ENCODE measurements at places on chromosomes 16 and 17. TPM values are rescaled to one million over a fixed set of nuclear protein-coding genes. Genes with fewer than 3 reads are reported as not detected.

PPM1E gene
- 15.5 TPM for total RNA-seq

ITGAL gene
- not detected for total RNA-seq

ANKRD40CL gene
- not detected for total RNA-seq

MILR1 gene
- not detected for total RNA-seq

MEFV gene
- total RNA-seq, result not detected

TEX19 gene
- total RNA-seq, result 0.23 TPM

GFAP gene
- total RNA-seq, result not detected

CALCOCO2 gene
- 35.4 TPM for total RNA-seq

NUPR1 gene
- total RNA-seq, result not detected

EFNB3 gene
- total RNA-seq, result 25.3 TPM

AIPL1 gene
- total RNA-seq, result not detected

MBTPS1 gene
- 53.8 TPM for total RNA-seq

KRT16 gene
- total RNA-seq, result not detected

DNA sequence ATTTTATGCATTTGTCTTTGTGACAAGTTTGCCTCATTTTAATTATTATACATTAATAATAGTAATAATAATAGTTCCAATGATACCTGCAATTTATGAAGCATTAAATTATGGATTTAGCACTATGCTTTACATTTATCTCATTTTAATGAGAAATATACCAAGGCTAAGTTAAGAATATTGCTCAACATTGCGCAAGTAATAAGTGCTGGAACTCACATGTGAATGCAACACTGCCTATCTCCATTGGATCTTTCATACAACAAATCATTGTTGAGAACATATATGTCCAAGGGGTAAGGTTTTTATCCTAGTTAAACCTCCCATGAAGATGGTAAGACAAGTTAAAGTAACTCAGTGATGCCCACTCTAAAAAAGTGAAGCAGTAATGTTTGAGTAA is 703.7 kb upstream of the SOX9 start:
- no peak for DNase-seq

GRCh38 chr17:51699303-51699702 is 439.0 kb downstream of the UTP18 start:
- DNase-seq, result no peak

DNA sequence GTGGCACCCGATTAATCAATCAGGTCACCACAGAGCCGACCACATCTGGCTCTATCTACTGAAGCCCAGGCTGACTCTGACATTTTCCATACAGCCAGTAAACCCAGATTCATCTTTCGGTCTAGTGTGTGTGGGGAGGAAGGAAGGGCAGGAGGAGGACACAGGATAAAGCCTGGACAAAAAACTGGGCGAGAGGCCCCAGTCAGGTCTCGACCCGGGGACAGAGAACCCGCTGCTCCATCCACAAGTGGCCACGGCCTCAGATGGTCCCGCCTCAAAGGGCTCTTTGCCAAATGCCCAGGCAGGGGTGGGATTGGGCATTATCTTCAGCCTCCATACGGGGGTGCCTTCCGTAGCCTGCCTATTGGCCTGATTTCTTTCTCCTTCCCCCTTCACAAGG is 7.8 kb downstream of the ABR start:
- no peak for DNase-seq

DNA sequence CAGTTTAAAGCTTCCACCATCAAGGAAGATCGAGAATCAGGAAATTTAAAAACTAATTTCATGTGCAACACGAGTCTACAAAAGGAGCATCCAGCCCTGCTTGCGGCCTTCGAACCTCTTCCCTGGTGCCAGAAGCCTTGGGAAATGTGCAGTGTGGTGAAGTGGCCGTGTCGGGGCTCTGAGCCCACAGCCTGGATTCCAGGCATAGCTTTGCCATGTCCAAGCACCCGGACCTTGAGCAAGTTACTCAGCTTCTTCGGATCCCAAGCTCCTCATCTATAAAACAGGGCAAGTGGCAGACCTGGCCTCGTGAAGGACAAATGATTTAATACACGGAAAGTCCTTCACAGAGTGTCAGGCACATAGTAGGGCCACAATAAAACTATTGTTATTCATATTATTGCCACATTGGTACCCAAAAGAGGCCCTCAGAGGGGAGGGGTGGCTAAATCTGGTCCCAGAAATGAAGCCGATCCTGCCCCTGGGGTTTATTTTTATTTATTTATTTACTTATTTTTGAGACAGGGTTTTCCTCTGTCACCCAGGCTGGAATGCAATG is 34.8 kb downstream of the COTL1 start:
- DNase-seq, result no peak

GRCh38 chr16:15966420-15966819 is 17.0 kb downstream of the ABCC1 start:
- no peak for DNase-seq

GRCh38 chr16:4913130-4913773 is 23.7 kb downstream of the PPL start:
- DNase-seq, result no peak

GRCh38 chr17:2084036-2084765 is 29.3 kb downstream of the HIC1 start:
- DNase-seq, result no peak

DNA sequence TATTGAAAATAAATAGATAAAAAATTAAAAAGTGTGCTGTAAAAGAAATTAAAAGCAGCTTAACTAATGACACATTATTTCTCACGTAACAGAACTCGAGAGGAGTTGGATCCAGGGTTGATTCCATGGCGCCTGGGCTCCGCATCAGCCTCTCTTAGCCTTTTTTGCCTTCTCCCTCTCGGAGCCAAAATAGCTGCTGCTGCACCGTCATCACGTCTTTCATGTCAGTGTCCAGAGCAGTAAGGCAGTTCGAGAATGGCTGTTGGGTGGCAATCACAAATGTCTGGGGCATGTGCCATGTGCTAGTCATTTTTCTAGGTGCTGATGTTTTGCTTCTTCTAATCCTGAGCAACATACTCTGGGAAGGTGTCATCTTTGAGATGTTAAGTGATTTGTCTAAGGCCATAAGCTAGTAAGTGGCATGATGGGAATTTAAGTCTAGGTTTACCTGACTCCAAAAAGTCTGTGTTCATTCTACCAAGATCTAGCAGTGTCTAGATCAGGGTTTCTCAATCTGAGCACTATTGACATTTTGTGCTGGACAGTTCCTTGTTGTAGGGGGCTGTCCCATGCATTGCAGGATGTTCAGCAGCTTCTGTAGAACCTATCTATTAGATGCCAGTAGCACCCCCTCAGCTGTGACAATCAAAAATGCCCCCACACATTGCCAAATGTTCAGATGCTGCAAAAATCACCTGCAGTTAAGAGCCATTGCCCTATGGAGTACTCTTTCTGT is 280.4 kb downstream of the HAPSTR1 start:
- no peak for DNase-seq

- DNase-seq, result no peak
Observed at GRCh38 chr17:50699410-50699809, 8.3 kb downstream of the ANKRD40 start.

GRCh38 chr16:12317856-12318537 is 341.5 kb downstream of the SNX29 start:
- no peak for DNase-seq

DNA sequence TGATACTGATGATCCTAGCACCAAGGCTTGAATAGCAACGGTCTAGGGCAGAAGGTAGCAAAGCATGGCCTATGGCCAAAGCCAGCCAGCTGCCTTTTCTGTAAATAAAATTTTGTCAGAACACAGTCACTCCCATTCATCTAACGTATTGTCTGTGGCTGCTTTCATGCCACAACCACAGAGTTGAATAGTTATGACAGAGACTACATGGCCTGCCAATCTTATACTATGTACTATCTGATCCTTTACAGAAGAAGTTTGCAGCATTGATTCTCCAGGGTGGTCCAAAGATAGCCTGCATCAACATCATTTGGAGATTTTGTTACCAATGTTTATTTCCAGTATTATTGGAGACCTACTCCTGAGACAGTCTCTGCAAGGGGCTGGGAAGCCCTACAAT is 19.9 kb upstream of the MMD start:
- no peak for DNase-seq

- DNase-seq, result no peak
Observed at GRCh38 chr17:64599187-64599676, 62.9 kb downstream of the SMURF2 start.

DNA sequence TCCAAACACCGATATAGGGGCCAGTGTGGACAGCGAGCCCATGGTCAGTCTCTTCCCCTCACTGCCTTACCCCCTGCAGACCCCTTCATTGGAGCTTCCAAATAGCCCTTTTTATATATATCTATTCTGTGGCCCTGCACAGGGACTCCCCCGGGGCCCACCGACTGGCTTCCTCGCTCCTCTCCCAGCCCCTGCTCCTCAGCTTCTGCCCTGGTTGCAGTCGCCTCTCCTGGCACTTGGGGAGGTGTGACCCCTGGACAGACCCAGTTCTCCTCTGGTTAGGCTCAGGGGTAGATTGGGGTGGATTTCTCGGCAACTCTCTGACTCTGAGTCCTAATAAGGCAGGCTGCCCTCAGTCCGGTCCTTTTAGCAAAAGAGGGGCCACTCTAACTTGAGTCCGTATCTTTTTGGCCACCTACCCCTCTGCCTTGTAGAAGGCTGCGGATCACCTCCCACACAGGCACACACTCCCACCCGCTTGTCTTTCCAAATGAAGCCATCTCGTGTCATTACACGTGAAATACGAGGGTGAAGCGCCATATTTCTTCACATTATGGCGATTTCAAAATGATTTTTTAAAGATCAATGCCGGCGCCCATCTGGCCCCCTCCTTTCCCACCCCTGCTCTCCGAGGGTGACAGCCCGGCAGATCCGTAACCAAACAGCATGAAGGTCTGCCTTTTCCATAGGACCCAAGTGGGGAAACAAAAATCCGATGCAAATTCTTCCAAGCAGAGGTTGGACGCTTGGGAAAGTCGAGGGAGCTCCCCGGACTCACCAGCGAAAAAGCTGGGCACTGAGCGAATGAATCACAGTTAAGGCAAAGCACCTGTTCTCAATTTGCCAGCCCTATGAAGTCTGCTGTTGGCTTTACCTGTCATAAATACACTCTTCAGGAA is 1.7 kb upstream of the HOXB9 start:
- no peak for DNase-seq

- DNase-seq, result no peak
Observed at GRCh38 chr16:70728150-70728549, 42.3 kb upstream of the MTSS2 start.

- DNase-seq, result no peak
Observed at GRCh38 chr16:88812513-88813268, 963 bp upstream of the APRT start.

GRCh38 chr16:85838381-85838780 is 38.9 kb downstream of the COX4I1 start:
- DNase-seq, result no peak

DNA sequence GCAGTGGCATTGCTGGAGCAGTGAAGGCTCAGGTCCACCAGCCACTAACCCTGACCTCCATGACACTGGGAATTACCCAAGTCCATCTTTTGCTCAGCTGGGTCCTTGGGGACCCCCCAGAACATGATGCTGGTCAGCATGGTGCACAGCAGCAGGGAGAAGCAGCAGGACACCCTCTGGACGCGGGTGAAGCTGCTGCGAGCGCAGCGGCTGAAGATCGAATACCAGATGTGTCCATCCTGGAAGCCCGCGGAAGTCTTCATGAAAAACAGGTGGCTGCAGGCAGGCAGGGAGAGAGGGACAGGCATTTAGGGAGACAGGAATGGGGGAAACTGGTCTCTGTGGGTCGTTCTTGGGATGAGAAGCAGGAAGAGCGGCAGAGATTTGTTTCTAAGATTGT is 53.4 kb upstream of the GCSH start:
- no peak for DNase-seq

- no peak for DNase-seq
Observed at GRCh38 chr17:16980813-16981731, 9.2 kb upstream of the TNFRSF13B start.

- DNase-seq, result no peak
Observed at GRCh38 chr16:4175849-4176248, 59.6 kb upstream of the ADCY9 start.

- DNase-seq, result no peak
Observed at GRCh38 chr17:78469443-78469842, 91.0 kb downstream of the PGS1 start.

DNA sequence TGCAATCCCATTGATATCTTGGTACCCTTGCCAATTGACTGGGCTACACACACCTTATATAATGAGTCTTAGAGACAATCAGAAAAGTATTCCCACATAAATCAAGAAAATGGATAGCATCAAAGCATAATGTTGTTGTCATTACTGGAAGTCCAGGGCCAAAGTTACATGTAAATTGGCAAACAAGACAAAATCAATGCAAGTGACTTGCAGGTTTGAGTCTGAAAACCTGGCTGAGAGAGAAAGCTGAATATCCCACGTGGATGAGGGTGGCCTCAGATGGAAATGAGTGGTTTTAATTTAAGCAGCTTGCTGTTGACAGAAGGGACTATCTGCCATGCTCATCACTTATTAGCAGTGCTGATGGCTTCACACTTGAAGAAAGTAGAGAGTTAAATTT is 324.0 kb upstream of the MON1B start:
- DNase-seq, result no peak

GRCh38 chr16:8184854-8185253 is 405.5 kb downstream of the TMEM114 start:
- DNase-seq, result no peak

GRCh38 chr16:30137897-30138296 is 14.9 kb upstream of the MAPK3 start:
- no peak for DNase-seq

GRCh38 chr16:87015021-87015420 is 302.2 kb downstream of the C16orf95 start:
- DNase-seq, result no peak

- no peak for DNase-seq
Observed at GRCh38 chr16:24077966-24078365, 178.2 kb upstream of the CACNG3 start.

DNA sequence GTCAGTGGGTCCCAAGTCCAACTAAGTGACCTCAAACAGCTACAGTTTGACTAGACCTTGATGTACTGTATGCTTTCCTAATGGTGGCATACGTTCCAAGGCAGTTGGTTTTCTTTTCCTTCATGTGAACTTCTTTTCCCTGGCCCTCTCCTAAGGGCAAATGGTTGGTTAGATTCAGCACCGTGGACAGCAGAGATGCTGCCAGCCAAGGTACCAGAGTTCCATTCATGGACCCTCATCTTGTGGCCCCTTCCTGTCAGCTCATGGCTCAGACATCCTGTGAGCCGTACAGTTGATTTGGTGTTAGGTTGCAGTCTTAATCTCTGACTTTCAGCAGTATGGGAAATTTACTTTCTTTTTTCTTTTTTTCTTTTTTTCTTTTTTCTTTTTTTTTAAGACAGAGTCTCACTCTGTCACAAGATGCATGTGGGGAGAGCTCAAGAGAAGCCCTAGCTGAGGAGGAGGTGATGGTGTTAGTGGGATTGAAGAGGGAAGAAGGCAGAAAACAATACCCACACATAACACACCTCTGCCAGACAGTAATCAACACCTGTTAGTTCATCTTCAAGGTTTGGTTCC is 122.4 kb downstream of the USP31 start:
- peak; percentile 57 for DNase-seq
